Mononuclear cell (primary cell): ENCODE measurements at places on chromosomes 5 and 9. TPM values are rescaled to one million over a fixed set of nuclear protein-coding genes. Genes with fewer than 3 reads are reported as not detected.

Gene TXNDC8
- not detected for total RNA-seq

Gene PANK3
- total RNA-seq: 53.1 TPM

Gene IFNA13
- not detected for total RNA-seq

Gene AK3
- total RNA-seq: 23.7 TPM

Gene GAS1
- total RNA-seq: 0.63 TPM

Gene SLC44A1
- 8.2 TPM for total RNA-seq

Gene OBP2B
- not detected for total RNA-seq

Gene PCDHGB1
- total RNA-seq: not detected

Gene PCDHGA12
- total RNA-seq: 0.10 TPM

Gene ALDH1B1
- total RNA-seq: 0.52 TPM

Gene PIP5KL1
- 0.42 TPM for total RNA-seq

Gene FOXD4L5
- under 0.01 TPM for total RNA-seq

Gene MLLT3
- 61.1 TPM for total RNA-seq

Gene YIPF5
- total RNA-seq: 51.5 TPM

Gene RABGAP1
- total RNA-seq: 33.8 TPM

Gene SLC6A7
- total RNA-seq: 0.10 TPM

Gene CDH18
- total RNA-seq: not detected

Gene WDR38
- not detected for total RNA-seq

Gene ABCA1
- 43.4 TPM for total RNA-seq

Gene PCDHB3
- total RNA-seq: under 0.01 TPM

Gene CTNND2
- not detected for total RNA-seq

Gene C5orf34
- total RNA-seq: 1.9 TPM

Gene STKLD1
- total RNA-seq: 0.10 TPM

Gene DYNC2I2
- 2.1 TPM for total RNA-seq

Gene CDH6
- total RNA-seq: not detected

Gene HTR1A
- not detected for total RNA-seq

Gene FAM221B
- not detected for total RNA-seq

Gene ACOT12
- total RNA-seq: 0.31 TPM

Gene TRIM14
- 16.4 TPM for total RNA-seq

Gene PCSK5
- total RNA-seq: 14.3 TPM

Gene GPR150
- total RNA-seq: 0.42 TPM

Gene IL3
- not detected for total RNA-seq

Gene NDUFS6
- total RNA-seq: 10.3 TPM

Gene LHX6
- total RNA-seq: under 0.01 TPM

Gene GLRA1
- not detected for total RNA-seq

Gene ADAMTS16
- total RNA-seq: not detected
